ENCODE measurements at places on chromosomes 12 and 14. TPM values are rescaled to one million over a fixed set of nuclear protein-coding genes. Genes with fewer than 3 reads are reported as not detected.

GRCh38 chr14:77189479-77189878 is 7.9 kb downstream of the TMEM63C start:
- DNase-seq, result no peak
- H3K27me3 ChIP-seq, result no peaks in the 10 kb centered on the region
- H3K4me3 ChIP-seq, result no peak overlapping the region
- no peak overlapping the region for H3K27ac ChIP-seq

KRT78 gene
- 0.13 TPM for total RNA-seq

- H3K4me1 ChIP-seq, result no peaks in the 10 kb centered on the region
- no peak overlapping the region for H3K27ac ChIP-seq
- H3K4me3 ChIP-seq, result no peak overlapping the region
- no peaks in the 10 kb centered on the region for H3K36me3 ChIP-seq
- H3K27me3 ChIP-seq, result no peaks in the 10 kb centered on the region
Observed at GRCh38 chr12:70069221-70070105, 173.8 kb upstream of the CNOT2 start.

DNA sequence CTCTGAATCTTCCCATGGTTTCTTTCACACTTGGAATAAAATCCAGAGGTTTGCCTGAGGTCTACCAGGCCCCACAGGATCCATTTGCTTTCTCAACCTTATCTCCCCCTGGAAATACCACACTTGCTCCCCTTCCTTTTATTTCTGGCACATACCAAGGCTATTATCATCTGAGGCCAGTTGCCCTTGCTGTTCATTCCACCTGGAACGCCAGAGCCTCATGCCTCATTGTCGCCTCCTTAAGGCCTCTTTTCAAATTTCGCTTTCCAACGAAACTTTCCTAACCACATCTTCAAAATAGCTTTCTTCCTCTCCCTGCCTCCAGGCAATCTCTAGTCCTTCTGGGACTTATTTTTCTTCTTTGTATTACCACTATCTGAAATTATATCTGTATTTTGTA is 11.2 kb upstream of the LRIG3 start:
- no peaks in the 10 kb centered on the region for H3K4me1 ChIP-seq
- no peak overlapping the region for H3K27ac ChIP-seq
- no peak overlapping the region for H3K4me3 ChIP-seq
- DNase-seq, result no peak
- no peaks in the 10 kb centered on the region for H3K27me3 ChIP-seq

DNA sequence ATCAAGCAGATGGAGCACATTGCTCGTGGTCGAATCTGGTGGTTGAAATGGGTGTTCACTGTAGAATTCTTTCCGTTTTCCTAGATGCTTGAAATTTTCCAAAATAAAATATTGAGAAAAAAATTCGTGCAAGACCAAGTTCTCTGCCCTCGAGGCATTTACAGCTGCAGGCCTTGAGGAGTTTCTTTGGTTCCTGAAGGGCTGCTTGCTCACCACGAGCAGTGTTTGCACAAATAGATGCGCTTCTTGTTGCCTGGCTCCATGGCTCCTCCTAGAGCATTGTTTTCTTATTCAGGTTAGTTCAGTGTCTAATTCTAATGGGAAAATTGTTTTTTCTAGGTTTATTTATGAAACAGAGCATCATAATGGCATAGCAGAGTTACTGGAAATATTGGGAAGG is 74.5 kb upstream of the DYNC1H1 start:
- no peaks in the 10 kb centered on the region for H3K4me1 ChIP-seq
- DNase-seq, result no peak
- H3K4me3 ChIP-seq, result no peak overlapping the region
- peaks cover 11% of the 10 kb centered on the region for H3K36me3 ChIP-seq

GRCh38 chr12:48280572-48280971 is 70.1 kb downstream of the ZNF641 start:
- no peak overlapping the region for H3K27ac ChIP-seq
- DNase-seq, result no peak
- H3K27me3 ChIP-seq, result no peaks in the 10 kb centered on the region
- no peaks in the 10 kb centered on the region for H3K36me3 ChIP-seq
- H3K4me1 ChIP-seq, result no peaks in the 10 kb centered on the region

GRCh38 chr14:69288011-69288771 is 28.2 kb downstream of the GALNT16 start:
- H3K27ac ChIP-seq, result no peak overlapping the region
- no peaks in the 10 kb centered on the region for H3K36me3 ChIP-seq
- no peaks in the 10 kb centered on the region for H3K27me3 ChIP-seq
- no peaks in the 10 kb centered on the region for H3K4me1 ChIP-seq

AVPR1A gene
- 2.5 TPM for total RNA-seq

- no peaks in the 10 kb centered on the region for H3K27me3 ChIP-seq
- DNase-seq, result no peak
- no peak overlapping the region for H3K27ac ChIP-seq
- H3K4me3 ChIP-seq, result no peak overlapping the region
- no peaks in the 10 kb centered on the region for H3K4me1 ChIP-seq
Observed at GRCh38 chr14:72855913-72856312, 38.0 kb downstream of the DPF3 start.

DNA sequence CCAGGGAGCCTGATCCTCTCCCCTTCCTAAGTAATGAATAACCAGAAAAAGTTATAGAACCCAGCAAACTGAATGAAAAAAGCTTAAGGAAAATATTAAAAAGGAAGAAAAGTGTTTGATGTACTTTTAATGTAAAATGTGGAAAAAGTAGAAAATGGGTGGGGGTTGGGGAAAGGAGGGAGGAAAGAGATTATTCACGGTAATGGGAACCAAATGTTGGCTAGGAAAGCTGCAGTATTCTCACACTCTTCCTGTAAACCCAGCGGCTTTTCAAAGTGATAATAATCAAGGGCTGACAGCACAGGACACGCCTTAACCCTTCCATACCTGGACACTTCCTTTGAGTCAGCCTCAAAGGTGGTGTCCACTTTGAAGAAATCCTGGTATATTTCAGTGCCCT is 139.2 kb downstream of the TGFB3 start:
- H3K4me3 ChIP-seq, result no peak overlapping the region
- no peak for DNase-seq
- H3K27ac ChIP-seq, result no peak overlapping the region
- H3K27me3 ChIP-seq, result no peaks in the 10 kb centered on the region
- H3K4me1 ChIP-seq, result no peaks in the 10 kb centered on the region

DNA sequence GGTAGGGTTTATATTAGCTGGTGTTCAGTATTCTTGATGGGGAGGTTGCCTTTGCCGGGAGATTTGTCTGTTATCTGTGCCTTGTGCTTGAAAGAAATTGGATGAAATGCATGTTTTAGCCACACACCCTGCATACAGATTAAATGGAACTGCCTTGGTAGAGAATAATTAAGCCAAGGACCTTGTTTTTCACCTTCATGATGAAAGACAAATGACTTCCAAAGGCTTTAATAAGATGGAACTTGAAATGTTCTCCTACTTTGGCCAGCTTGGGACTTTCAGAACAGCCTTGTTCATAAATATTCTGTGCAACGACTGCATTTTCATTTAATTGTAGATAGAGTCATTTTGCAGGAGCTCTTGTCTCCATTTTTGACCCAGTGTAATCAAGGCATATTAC is 21.2 kb downstream of the JDP2 start:
- no peak overlapping the region for H3K4me3 ChIP-seq
- H3K36me3 ChIP-seq, result peaks cover 14% of the 10 kb centered on the region
- peaks cover 56% of the 10 kb centered on the region for H3K4me1 ChIP-seq
- no peak overlapping the region for H3K27ac ChIP-seq
- DNase-seq, result no peak

GPR65 gene
- 4.2 TPM for total RNA-seq

DNA sequence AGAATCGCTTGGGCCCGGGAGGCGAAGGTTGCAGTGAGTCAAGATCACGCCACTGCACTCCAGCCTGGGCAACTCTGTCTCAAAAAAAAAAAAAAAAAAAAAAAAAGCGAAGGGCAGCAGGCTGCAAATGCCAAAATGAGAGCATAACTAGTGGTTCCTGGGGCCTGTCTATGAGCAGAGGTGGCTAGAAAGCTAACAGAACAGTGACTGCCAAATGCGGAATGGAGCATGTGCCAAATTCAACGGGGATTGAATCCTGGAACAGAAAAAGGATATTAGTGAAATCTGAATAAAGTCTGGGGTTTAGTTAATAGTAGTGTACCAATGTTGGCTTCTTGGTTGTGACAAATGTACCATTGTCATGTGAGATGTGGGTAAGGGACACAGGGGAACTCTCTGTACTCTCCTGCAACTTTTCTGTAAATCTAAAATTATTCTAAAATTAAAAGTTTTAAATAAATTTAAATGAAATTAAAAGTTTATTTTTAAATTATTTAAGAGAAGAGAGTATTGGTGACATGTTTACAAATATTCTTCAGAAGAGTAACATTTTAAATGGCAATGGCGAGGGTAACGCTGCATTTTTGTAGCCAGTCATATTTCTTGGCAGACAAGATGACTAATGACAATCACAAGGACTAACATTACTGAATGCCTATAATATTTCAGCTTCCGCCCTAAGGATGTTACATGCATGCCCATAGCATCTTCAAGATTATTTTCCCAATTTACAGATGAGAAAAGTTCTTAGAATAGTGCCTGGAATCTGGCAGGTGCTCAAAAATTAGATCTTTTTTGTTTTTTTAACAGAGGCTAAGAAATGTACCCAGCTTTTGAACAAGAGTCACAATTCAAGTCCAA is 28.9 kb upstream of the NUDT4 start:
- no peak overlapping the region for H3K4me3 ChIP-seq
- no peaks in the 10 kb centered on the region for H3K4me1 ChIP-seq
- no peaks in the 10 kb centered on the region for H3K27me3 ChIP-seq
- no peak overlapping the region for H3K27ac ChIP-seq
- no peak for DNase-seq

GRCh38 chr12:632102-632696 is 31.0 kb downstream of the NINJ2 start:
- H3K27ac ChIP-seq, result peak overlapping the region; percentile 87
- peak; percentile 66 for DNase-seq
- H3K36me3 ChIP-seq, result no peaks in the 10 kb centered on the region

- H3K36me3 ChIP-seq, result no peaks in the 10 kb centered on the region
- H3K27ac ChIP-seq, result no peak overlapping the region
- no peaks in the 10 kb centered on the region for H3K27me3 ChIP-seq
- H3K4me1 ChIP-seq, result no peaks in the 10 kb centered on the region
- no peak overlapping the region for H3K4me3 ChIP-seq
Observed at GRCh38 chr14:42742084-42742483, 1135.4 kb downstream of the LRFN5 start.

LTBR gene
- 153 TPM for total RNA-seq

GRCh38 chr12:117045160-117046010 is 53.8 kb downstream of the TESC start:
- no peak for DNase-seq
- H3K36me3 ChIP-seq, result no peaks in the 10 kb centered on the region
- H3K4me3 ChIP-seq, result no peak overlapping the region
- H3K27me3 ChIP-seq, result no peaks in the 10 kb centered on the region

DNA sequence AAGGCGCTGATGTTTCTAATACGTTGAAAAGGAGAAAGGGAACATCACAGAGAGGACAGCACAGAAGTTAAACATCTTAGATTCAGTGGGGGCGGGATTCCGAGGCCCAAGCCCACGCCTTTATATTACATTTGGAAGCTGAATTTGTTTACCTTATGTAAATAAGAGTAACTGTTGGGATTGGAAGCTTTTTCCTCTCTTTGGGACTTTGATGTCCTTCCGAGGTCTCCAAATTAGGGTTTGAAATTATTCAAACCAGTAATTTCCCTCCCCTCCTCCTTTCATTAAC is 6.4 kb downstream of the FOXA1 start:
- peaks cover 12% of the 10 kb centered on the region for H3K4me1 ChIP-seq
- no peak overlapping the region for H3K4me3 ChIP-seq
- H3K36me3 ChIP-seq, result no peaks in the 10 kb centered on the region
- H3K27ac ChIP-seq, result peak overlapping the region; percentile 87

GRCh38 chr12:113611652-113612051 is 140.0 kb upstream of the LHX5 start:
- no peaks in the 10 kb centered on the region for H3K36me3 ChIP-seq
- no peak for DNase-seq
- no peak overlapping the region for H3K4me3 ChIP-seq
- no peak overlapping the region for H3K27ac ChIP-seq
- no peaks in the 10 kb centered on the region for H3K4me1 ChIP-seq
- H3K27me3 ChIP-seq, result no peaks in the 10 kb centered on the region

AICDA gene
- 1.3 TPM for total RNA-seq

HHIPL1 gene
- total RNA-seq, result 2.2 TPM

PSMA3 gene
- total RNA-seq, result 149 TPM

PCED1B gene
- 21.2 TPM for total RNA-seq

GRCh38 chr14:37167151-37168047 is 5.0 kb downstream of the SLC25A21 start:
- no peaks in the 10 kb centered on the region for H3K36me3 ChIP-seq
- DNase-seq, result no peak
- H3K27me3 ChIP-seq, result no peaks in the 10 kb centered on the region
- no peak overlapping the region for H3K27ac ChIP-seq
- H3K4me3 ChIP-seq, result no peak overlapping the region

DNA sequence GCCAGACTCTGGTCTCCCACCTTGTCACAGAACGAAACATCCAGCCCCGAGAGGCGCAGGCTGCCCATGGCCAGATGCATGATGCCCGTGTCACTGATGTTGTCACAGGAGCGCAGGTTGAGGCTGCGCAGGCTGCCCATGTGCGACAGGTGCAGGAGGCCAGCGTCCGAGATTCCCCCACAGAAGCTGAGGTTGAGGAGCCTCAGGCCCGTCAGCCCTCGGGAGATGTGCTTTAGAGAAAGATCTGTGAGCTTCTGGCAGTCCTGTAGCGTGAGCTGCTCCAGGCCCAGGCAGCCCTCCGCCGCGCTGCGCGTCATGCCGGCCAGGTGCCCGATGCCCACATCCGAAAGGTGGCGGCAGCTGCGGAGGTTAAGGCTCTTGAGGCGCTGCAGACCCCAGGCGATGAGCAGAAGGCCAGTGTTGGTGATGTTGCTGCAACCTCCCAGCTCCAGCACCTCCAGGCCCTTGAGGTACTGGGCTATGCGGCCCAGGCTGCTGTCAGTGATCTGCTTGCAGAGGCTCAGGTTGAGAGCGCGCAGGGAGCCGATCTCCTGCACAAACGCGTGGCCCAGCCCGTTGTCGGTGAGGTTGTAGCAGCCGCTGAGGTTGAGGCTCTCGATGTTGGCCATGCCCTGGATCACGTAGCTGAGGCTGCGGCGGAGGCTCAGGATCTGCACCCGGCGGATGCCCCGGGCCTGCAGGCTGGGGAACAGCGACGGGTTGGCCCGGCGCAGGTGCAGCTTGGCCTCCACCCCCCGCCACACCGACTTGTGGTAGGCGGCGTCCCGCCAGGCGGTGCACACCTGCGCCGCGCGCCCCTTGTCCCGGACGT is 991 bp downstream of the FBXL14 start:
- no peaks in the 10 kb centered on the region for H3K36me3 ChIP-seq
- H3K27ac ChIP-seq, result peak overlapping the region; percentile 91
- DNase-seq, result peak; percentile 91
- no peaks in the 10 kb centered on the region for H3K27me3 ChIP-seq
- peak overlapping the region; percentile 91 for H3K4me3 ChIP-seq
- H3K4me1 ChIP-seq, result peaks cover 54% of the 10 kb centered on the region

- no peak for DNase-seq
- H3K4me1 ChIP-seq, result peaks cover 54% of the 10 kb centered on the region
- peak overlapping the region; percentile 85 for H3K27ac ChIP-seq
- no peaks in the 10 kb centered on the region for H3K36me3 ChIP-seq
- H3K4me3 ChIP-seq, result no peak overlapping the region
- no peaks in the 10 kb centered on the region for H3K27me3 ChIP-seq
Observed at GRCh38 chr12:51326698-51327439, 2.9 kb upstream of the BIN2 start.

All from upper lobe of left lung (tissue), 6 donors.